ENCODE measurements at places on chromosomes 4 and X.

DNA sequence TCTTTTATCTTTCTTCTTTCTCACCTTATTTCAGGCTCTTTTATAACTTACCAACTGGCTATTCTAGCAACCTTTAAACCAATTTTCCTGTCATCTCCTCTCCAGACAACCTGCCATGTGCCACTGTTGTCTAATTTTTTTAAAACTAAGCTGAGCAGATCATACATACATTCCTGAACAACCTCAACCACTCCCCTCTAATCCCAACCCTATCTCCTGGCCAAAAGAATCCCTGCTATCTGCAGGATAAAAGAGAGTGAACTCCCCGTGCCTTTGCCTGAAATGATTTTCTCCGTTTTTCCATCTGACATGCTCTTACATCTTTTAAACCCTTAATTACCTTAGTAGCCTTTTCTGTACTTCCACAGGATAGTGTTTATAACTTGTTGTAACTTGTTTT, 35.5 kb downstream of the DCUN1D4 start:
- no peak for DNase-seq

GRCh38 chr4:24968992-24969391, 56.1 kb upstream of the CCDC149 start:
- DNase-seq = no peak

GRCh38 chr4:24143741-24144140, 253.9 kb upstream of the PPARGC1A start:
- no peak for DNase-seq

DNA sequence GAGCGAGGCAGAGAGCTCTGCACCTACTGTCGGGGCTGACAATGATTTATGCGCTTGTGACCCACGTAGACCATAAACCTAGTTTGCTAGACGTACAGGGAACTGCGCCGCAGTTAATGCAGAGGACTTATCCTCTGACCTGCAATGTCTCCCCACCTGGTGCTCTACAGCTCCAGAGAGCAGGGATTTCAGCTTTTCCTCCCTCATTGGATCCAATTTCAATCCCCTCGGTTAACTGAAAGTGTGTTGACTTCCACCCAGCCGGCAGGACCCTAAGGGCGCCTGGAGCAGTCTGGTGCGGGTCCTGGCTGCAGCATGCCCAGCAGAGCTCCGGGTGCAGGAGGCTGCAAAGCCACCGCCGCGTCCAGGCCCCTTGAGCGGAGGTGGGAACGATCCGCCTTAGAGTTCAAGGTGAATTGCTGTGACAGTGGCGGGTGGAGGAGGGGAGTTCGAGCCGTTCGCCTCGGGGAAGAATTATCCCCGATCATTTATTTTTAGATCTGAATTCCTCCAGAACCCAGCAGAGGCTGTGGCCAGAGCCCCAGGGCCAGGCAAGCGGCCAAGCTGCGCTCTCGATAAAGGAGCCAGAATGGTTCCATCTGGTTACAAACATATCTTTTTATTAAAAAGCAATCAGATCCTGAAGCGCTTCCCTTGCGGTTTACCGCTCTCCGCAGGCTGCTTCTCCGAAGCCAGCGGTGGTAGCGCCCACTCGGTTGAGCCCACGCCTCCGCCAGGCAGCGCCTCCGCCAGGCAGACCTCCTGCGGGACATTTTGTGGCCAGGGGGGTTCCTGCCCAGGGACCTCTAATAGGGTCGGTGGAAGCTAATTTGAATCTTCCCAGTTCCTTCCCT, 66.0 kb downstream of the FBXO8 start:
- DNase-seq = no peak

DNA sequence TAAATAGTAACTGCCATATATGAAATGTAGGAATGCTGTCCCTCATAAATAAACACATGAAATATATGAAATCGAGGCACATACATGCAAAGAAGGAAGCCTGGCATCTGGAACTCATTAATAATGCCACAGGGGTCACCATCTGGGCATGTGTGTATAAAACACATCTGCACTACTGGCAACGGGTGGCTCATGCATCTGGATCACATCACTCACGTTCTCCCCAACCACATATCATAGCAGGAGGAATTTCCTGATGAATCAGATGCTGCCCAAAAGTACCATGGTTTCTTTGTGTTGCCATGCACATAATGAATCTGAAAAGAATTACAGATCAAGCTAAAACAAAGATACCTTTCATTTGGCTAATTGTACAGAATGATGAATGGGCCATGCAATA, 28.6 kb downstream of the RNF175 start:
- DNase-seq = no peak

DNA sequence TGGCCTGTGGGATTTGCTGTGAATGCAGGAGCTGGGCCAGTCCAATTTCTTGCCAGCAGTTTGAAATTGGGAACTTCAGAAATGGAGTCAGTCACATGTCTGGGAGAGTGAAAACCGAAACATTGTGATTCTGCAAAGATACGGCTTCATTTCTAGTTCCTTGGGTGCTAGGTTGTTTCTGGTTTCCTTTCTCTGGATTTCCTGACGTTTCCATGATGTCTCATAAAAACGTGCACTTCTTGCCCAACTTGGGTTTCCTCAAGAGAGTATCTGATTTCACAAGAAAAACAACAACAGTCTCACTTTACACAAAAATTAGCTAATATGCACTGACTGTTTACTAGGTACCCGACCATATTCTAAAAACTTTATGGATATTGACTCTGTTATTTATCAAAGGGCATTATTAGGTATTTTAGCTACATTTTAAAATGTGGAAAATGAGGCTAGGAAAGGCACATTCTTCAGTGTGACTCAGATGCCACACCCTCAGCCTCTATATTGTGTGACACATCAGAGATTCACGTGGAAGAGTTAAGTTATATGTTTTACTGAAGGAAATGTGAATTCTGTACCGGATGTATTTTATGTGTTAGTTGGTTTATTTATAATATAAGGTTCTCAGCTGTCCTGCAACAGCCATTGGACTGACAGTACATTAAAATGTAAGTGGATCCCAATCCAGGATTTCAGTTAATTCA, 225.0 kb upstream of the PUDP start:
- DNase-seq = no peak

DNA sequence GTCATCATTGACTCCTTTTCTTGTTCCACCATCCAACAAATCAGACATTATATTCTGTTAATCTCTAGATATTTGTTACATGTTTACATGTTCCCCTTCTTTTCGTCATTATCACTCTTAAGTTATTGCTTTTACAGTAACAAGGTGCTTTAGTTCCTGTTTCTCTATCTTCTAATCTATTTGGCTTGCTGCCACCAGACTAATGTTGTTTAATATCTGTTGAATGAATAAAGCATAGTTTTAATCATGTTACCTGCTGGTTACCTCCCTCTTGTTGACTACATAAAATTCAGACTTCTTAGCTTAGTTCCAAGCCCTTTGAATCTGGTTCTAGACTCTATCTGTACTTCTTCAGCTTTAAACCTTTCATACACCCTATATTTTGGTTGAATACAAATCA, 129.8 kb upstream of the TRIM2 start:
- no peak for DNase-seq

DNA sequence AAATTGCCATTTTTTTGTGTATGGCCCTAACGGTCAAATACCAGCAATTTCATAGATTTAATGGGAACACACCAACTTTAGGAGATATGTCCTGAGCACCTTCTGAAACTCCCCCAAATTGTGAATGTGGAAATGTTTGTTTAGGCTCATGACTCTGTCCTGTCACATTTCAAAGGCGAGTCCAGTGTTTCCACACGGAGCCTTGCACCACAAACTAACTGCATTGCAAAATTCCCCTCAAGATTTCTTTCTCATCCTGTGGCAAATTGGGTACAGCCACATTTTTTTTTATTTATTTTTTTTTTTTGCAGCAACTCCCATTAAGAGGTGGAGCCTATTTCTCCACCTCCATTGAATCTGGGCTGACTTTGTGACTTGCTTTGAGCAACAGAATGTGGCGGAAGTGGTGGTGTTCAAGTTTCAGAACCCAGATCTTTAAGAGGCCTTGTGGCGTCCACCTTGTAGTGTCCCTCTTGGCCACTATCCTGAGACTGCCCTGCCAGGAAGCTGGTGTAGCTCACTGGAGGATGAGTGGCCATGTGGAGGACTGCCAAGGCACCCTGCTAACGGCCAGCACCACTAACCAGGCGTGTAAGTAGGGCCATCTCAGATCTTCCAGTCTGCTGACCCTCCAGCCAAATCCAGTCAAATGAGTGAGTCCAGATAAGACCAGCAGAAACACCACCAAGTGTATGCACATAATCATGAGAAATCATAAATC, 172.4 kb upstream of the SCML1 start:
- DNase-seq = no peak

All from D721Med (cell line).